ENCODE measurements at places on chromosomes 11 and 22.

DNA sequence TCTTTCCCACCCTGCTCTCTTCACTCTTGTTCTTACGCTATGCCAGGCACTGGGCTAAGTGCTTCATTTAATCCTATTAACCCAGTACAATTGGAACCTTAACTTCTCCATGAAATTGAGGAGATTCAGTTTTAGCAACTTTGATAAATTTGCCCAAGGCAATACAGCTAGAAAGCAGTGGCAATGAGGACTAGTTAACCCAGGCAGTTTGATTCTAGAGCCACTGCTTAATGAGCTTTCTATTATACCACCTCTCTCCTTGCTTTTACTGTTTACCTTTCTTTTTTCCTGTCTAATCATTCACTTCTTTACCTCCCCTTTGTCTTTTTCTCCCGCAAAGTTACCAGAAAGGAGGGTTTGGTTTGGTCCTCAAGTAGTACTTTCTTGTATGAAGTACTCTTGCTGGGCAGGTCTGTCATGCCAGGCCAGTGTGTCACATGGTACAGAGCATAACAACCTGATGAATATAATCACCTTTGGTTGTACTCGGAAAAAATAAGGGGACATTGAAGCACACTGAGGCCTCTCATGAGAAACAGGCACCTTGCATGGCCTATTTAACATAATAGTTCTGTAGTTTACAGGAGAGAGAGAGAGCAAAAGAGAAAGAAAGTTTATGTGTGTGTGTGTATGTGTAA is 70.6 kb downstream of the PDHX start:
- no peak for DNase-seq

GRCh38 chr11:103928040-103928801 is 108.2 kb upstream of the DDI1 start:
- no peak for DNase-seq

DNA sequence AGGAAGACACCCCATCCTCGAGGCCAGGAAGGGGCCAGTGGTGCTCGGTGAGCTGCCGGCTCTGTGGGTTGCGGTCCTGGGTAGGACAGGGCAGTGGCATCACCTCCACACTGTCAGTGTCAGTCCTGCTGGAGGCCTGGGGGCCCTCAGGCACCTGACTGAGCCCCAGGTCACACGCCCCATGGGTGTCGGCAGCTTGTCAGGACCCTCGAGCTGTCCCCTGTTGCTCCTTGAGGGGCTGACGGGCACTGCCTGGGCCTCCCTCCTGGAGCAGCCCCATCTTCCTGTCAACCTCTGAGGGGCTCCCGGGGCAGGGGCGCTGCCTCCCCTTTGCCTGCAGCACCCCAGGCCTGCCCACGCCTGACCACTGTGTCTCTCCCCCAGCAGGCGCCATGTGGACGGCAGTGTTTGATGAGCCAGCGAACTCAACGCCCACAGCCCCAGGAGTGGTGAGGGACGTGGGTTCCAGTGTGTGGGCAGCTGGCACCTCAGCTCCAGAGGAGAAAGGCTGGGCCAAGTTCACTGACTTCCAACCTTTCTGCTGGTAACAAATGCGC is 35.4 kb downstream of the SBF1 start:
- DNase-seq, result no peak

GRCh38 chr22:47171441-47172221 is 409.2 kb downstream of the TBC1D22A start:
- DNase-seq, result no peak

GRCh38 chr22:27504360-27505253 is 296.9 kb downstream of the MN1 start:
- DNase-seq, result no peak

- no peak for DNase-seq
Observed at GRCh38 chr11:10798330-10798928, 10.3 kb downstream of the EIF4G2 start.

GRCh38 chr22:39153220-39153717 is 789 bp upstream of the CBX7 start:
- DNase-seq, result no peak

DNA sequence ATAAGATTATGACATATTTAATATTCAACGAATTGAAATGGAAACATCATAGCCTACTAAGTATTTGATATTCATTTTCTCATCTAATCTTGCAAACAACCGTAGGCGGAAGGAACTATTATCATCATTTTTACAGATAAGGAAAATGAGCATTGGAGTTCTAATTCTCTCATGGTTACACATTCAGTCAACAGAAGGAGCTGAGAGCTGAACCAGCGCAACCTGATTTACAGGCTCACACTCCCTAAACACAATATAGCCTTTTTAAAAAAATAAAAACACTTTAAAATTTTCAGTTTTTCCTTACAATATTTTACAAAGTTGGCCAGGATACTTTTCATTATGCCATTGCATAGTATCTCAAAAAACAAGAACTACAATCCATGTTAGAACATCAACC is 74.8 kb downstream of the APOL5 start:
- no peak for DNase-seq

GRCh38 chr11:6269994-6270393 is 10.4 kb downstream of the CCKBR start:
- DNase-seq, result no peak

- DNase-seq, result no peak
Observed at GRCh38 chr11:65116370-65117205, 913 bp downstream of the ZNHIT2 start.

- no peak for DNase-seq
Observed at GRCh38 chr11:459511-460220, 9.6 kb downstream of the PTDSS2 start.

GRCh38 chr11:127461241-127462064 is 460.9 kb upstream of the KIRREL3 start:
- DNase-seq, result no peak

- DNase-seq, result no peak
Observed at GRCh38 chr11:96474263-96474662, 84.5 kb downstream of the JRKL start.

- DNase-seq, result no peak
Observed at GRCh38 chr22:41908411-41909309, 6.2 kb downstream of the SHISA8 start.

DNA sequence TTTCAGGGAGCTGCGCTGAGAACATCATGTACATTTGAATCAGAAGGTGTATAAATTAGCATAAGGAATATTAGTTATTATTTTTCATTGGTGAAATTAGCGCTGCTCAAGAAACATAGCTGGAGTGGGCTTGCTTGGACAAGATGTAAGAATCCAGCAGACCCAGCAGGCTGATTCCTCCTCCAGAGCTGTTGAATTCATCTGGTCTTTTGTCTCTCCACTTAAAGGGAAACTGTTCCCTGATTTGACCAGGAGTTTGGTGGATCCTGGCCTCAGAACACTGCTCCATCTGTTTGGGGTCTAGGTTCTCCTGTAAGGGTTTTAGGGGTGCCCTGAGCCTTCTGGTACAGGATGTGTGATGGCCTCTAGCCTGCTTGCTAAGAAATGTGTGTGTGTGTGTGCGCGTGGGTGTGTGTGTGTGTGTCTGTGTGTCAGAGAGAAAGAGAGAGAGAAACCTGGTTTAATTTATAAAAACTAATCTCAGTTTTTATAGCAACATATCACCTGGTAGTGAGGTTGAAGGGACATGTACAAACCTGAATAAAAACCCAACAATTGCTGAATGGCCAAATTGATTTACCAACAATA is 8.3 kb upstream of the SORL1 start:
- DNase-seq, result no peak

DNA sequence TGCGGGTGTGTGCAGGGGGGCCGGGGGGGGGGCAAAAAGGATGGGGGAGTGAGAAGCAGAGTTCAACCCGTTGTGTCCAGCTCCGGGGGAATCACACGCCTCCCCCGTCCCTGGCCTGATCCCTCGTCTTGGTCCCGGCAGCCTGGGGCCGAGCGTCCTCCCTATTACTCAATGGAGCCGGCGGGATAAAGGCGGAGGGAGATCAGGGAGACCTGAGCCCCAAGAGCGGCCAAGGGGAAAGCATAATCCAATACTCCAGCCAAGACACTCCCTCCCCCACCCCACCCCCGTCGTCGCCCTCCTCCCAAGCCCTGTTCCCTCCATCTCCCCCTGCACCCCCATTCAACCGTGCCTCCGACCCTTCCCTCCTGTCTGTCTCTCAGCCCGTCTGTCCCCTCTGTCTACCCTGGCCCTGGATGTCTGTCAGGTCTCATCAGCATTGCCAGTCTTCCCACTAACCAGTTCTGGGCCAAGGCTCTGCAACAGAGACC is 2.6 kb downstream of the PHOX2A start:
- DNase-seq, result no peak

Data from activated gamma-delta T cell treated with anti-CD3 and anti-CD28 coated beads, Interleukin-2, amount 50 U/mL, for 16 hours (primary cell).